Stimulated activated CD8-positive, alpha-beta memory T cell treated with anti-CD3 and anti-CD28 coated beads, Interleukin-15, amount 100 ng/mL, for 24 hours (primary cell): ENCODE measurements at places on chromosomes 3 and 15.

- no peak for DNase-seq
Observed at GRCh38 chr3:112531358-112531781, 30.4 kb downstream of the ATG3 start.

DNA sequence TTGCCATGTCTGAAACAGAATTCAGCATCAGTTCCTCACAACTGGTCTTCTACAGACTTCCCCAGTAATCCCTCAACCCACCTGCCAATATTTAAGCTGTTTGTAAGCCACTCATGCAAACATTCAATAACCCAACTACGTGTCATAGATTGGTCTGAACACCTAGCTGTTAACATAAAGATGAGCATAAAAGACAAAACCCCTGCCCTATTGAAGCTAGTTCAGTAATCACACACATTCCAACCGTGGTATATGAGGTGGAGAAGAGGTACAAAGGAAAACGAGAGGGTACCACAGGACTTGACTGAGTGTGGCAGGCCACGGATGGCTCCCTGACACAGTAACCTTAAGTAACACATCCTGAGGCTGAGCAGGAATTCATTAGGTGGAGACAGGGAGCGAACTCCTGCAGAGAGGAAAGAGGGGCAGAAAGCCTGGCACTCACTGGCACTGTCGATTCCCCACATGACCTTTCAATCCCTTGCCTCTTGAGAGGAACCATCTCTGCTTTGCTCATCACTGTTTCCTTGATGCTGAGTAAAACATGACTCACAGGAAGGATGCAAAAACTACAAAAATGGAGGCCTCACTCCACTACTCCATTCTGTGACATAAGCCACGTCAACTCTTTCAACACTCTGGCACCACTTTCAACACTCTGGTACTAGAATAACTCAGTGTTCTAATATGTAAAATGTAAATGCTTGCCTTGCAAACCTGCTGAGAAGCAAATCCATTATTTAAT is 31.3 kb downstream of the RPN1 start:
- DNase-seq, result no peak

GRCh38 chr15:55796321-55796965 is 53.5 kb upstream of the PRTG start:
- DNase-seq, result no peak

DNA sequence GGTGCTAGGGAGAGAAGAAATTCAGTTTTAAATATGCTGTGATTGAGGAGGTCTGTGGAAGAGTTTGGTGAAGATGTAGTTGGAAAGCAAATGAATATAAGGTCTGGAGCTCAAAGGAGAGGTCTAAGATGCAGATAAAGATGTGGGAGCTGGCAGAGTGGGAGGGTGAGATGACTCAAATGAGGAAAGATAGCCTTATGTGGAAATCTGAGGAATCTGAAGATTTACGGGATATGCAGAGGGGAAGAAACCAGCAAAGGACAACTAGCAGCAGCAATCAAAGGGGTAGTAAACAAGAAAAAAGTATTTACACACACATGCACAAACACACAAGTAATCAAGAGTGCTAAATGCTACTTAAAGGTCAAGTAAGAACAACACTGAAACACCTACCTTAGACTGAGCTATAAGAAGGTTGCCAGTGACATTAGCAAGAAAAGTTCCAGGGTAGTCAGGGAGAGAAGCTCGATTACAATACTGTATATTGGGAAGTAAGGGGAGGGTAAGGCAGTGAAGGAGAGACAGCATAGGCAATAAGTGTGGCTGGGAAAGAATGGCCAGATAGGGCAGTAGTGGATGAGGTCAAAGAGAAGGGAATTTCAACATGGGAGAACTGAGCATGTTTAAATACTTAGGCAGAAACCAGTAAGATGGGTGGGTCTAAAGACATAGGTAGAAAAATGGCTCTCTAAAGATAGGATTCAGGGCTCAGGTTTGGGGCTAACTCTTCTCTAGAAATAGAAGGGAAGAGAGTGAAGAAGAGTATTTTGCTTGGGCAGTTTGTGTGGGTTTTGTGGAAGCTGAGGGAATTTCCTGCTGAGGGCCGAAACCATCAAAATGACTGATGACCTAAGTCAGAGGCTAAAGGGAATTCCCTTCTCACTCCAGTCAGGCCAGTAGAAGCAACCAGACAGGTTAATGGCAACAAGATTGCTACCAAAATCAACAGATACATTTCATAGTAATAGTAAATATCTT is 8.9 kb downstream of the CMTM6 start:
- no peak for DNase-seq

DNA sequence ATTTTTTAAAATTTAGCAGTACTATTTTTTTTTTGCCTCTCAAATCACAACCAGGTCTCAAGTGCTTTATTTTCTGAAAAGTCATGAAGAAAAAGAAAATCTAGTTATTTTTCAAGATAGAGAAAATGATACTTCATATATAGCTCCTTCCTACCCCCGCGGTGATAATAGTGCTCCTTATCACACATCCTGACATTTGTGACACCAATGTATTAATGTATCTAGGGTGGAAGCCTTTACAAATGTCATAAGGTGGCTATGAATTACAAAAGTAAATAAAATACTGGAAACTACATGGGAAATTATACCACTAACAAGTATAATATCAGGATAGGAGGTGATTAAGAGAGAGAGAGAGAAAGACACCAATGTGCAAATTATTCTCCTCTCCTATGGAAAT is 582.2 kb downstream of the UNC13C start:
- DNase-seq, result no peak

DNA sequence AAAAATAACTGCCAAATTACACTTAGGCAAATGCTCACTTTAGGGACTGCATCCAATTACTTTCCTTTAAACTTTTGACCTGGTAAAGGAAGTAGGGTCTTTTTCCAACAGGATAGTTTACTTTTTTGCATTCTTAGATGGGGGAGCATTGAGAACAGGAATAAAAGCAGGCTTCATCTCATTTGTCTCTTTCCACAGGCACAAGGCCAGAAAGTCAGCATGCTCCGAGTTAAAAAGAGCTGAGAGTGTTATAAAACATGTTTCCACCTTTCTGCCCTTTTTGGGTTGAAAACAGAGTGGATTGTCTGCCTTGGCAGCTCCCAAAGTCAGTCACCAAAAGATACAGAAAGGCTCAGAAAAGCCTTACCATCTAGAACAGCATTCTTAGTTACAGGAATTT is 404.9 kb upstream of the ALCAM start:
- no peak for DNase-seq

DNA sequence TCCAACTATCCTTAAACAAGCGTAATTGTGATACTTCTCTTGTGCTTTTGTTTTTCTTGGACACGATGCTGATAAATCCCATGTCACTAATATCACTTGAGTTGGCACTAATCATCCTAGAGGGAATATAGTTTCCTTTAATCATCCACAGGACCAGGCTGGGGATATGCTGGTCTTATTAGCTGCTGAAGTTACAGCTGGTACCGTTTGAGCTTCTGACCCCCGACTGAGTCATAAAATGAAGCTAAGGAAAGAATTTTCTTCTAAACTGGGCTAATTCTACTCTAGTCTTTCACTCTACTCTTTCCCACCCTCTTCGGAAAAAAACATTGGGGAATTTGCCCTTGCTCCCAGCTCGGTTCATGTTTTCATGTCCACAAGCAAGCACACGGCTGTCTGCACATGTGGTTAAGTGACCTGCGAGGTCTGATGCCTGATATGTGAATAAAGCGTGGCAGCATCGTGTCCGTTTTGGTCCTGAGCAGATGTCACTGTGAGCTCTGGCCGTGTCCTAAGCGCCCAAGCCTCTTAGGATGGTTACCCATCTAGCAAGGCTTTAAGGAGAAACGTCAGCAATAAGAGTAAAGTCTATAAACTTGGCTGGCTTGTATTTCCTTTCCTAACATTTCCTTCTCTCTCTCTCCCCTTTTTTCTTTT is 223.7 kb downstream of the ITPR1 start:
- no peak for DNase-seq

- DNase-seq, result no peak
Observed at GRCh38 chr15:82986442-82986780, 401 bp downstream of the RAMAC start.

DNA sequence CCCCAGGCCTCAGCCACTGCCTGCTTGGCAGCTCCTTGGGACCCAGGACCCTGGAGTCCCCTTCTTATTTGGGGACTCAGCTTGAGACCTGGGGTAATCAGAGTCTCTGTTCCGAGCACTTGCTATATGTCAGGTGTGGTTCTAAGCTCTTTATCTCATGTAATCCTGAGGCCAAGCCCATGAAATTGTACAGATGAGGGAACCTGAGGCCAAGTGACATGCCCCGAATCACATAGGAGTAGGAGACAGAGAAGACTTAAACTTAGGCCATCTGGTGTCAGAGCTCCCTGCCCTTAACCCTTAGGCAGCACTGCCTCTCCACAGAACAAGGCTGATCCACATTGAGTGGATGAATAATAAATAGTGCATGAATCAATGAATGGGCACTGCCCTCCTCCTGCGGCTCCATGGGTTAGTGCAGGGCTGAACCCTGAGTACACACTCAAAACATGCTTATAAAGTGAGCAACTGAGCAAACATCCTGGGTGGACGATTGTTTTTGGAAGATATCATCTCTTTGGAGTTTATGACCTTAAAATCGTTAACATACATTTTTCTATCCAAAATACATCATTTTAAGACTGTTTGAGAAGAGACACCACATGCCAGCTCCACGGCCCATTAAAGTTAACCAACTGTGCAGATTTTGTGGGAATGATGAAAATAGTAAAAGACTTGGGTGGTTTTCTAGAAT is 33.2 kb upstream of the IQSEC1 start:
- no peak for DNase-seq

DNA sequence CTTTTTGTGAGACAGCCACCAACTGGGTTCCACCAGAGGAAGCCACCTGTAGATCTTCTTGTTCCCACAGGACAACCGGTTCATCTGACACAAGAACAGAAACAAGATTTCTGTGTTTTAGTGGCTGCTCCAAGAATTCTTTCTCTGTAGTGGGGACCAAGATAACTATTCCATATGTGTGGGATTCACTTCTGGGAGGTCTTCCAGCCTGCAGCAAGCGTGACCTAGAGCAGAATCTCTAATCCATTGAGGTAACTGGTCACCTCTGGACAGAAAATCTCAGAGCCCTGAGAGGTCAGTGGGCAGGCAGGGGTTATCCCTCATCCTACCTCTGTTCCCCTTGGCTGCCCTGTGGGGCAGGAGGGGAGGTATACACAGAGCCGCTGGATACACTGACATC is 311.3 kb downstream of the NTRK3 start:
- no peak for DNase-seq

- no peak for DNase-seq
Observed at GRCh38 chr15:70111203-70112073, 13.7 kb upstream of the TLE3 start.

- DNase-seq, result no peak
Observed at GRCh38 chr3:97822359-97822775, 556 bp downstream of the CRYBG3 start.

GRCh38 chr3:50355829-50356552 is 3.3 kb downstream of the TMEM115 start:
- no peak for DNase-seq

GRCh38 chr15:90222547-90222946 is 11.2 kb downstream of the CIB1 start:
- DNase-seq, result no peak

GRCh38 chr3:100880072-100880471 is 113.1 kb downstream of the ABI3BP start:
- no peak for DNase-seq

GRCh38 chr3:107800710-107801109 is 277.9 kb downstream of the BBX start:
- no peak for DNase-seq

- DNase-seq, result no peak
Observed at GRCh38 chr3:136772709-136773108, 20.5 kb upstream of the STAG1 start.

- DNase-seq, result no peak
Observed at GRCh38 chr3:499001-499761, 302.6 kb downstream of the CHL1 start.

- no peak for DNase-seq
Observed at GRCh38 chr3:150451329-150452048, 43.4 kb downstream of the TSC22D2 start.

GRCh38 chr3:13415236-13415986 is 4.7 kb downstream of the NUP210 start:
- no peak for DNase-seq

DNA sequence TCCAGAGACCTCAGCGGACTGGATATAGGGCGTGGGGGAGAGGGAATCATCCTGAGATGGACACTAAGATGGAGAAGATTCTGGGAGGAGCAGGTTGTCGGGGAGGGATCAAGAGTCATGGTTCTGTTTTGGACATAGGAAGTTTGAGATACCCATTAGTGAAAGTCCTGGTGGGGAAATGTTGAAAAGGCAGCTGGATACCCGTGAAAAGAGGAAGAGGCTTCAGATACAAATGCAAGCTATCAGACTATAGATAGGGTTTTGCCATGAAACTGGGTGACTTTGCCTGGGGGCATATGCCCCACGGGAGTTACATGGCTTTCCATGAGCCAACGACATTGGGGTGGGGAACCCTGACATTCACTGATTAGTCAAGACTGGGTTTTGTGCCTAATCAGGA is 1.1 kb upstream of the GPR62 start:
- no peak for DNase-seq

- DNase-seq, result no peak
Observed at GRCh38 chr3:194521510-194522260, 34.9 kb upstream of the ATP13A3 start.

DNA sequence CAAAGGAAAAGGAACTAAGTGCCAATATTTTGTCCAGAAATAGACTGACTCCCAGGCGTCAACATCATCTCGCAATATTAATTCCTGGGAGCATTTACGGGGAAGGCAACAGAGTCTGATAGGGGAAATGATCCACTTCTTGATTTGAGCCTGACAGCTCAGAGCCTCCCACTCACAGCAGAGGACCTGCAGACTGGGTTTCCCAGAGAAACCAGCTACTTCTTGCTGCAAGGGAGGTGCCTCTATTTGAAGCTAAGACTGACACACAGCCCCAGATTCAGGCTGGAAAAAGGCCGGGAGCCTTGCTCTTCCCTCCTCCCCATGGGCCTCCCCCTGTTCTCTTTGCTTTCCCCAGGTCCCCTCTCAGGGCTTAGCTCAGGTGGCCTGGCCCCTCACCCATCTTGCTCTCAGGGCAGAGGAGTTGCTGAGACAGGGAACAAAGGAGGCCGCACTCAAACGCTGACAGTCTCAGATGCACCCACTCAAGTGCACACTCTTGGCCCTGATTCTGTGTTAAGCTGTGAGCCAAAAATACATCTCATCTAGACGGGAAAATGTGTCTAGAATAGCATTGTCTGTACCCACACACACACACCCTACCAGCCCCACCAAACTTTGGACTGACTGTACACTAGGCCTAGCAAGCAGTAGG is 49.8 kb upstream of the DCLK3 start:
- DNase-seq, result no peak

DNA sequence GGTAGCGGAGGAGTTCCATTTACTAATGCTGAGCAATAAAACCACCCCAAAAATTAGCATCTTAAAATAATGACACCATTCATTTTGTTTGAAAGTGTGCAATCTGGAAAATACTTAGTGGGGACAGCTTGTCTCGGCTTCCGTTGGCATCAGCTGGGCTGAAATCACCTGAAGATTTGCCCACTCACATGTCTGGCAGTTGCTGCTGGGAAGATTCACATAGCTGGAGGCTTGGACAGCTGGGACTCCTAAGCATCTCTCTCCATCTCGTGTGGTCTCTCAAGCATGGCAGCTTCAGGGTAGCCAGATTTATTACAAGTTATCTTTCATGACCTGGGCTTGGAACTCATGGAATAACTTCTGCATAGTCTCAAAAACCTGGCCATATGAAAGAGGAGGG is 38.4 kb upstream of the BFSP2 start:
- DNase-seq, result no peak

GRCh38 chr15:89196994-89197393 is 24.4 kb downstream of the RLBP1 start:
- no peak for DNase-seq
